Fibroblast of skin of left quadriceps (primary cell): ENCODE measurements at places on chromosomes 3 and 15.

- no peak for DNase-seq
Observed at GRCh38 chr3:107411056-107411455, 33.8 kb downstream of the CCDC54 start.

DNA sequence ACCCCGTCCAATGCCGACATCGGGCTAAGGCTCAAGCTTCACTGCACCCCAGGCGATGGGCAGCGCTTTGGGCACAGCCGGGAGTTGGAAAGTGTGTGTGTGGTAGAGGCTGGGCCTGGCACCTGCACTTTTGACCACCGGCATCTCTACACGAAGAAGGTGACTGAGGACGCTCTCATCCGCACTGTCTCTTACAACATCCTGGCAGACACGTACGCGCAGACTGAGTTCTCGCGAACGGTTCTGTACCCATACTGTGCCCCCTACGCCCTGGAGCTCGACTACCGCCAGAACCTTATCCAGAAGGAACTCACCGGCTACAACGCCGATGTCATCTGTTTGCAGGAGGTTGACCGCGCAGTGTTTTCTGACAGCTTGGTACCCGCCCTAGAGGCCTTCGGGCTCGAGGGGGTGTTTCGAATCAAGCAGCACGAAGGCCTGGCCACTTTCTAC, 1.0 kb downstream of the PDE12 start:
- DNase-seq, result no peak

GRCh38 chr3:16824081-16824696, 60.6 kb upstream of the PLCL2 start:
- no peak for DNase-seq

GRCh38 chr3:15657016-15657415, 55.5 kb downstream of the BTD start:
- no peak for DNase-seq

DNA sequence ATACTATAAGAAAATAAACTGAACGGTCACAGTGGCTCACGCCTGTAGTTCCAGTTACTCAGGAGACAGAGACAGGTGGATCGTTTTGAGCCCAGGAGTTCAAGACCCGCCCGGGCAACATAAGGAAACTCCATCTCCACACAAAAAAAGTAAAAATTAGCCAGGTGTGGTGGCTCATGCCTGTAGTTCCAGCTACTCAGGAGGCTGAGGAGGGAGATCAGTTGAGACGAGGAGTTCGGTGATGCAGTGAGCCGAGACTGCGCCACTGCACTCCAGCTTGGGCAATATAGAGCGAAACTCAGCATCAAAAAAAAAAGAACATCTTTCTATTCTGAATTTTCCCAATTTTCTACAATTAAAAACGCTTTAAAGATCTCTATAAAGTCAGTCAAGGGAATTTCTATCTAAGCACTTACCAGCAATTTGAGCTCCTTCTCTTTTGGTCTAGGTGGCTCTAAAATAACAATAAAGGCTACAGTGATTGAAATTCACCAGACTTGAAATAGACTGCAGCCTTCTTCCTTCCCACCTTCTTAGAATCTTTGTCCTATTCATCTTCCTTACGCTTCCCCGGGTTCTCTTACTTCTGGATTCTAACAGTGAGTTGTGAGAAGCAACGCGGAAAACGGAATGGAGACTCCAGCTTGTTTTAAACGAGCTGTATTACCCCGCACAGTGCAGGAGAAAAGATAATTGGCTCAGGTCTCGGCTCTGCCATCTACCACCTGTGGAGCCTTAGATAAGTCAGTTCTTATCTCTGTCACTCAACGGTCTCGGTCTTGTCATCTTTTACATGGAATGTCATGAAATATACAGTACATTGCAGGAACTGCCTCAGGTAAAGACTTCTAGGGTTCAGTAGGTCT, 812 bp upstream of the SEC62 start:
- no peak for DNase-seq
